ENCODE measurements at places on chromosomes 6 and 20.
A peak's percentile ranks its signal among the peaks of the same experiment; 100 is the strongest.

- DNase-seq: no peak
Observed at GRCh38 chr6:80436663-80437062, 330.2 kb downstream of the BCKDHB start.

- DNase-seq: no peak
Observed at GRCh38 chr6:71602385-71603007, 283.9 kb upstream of the RIMS1 start.

DNA sequence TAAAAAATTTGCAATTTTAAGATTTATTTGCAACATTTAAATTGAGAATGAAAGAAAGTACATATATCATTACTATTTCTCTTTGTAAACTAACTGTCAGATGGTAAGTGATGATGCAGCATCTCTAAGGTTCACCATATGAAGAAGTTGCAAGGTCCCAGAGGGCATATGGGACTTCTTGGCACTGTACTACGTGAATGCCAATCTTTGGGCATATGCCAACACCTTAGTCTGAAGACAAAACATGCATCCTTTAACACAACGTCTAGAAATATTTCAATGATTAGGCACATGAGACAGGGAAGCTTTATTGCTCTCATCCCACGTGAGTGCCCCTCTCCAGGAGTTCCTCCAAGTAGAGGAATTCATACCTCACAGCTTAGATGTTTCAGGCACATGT, 66.8 kb downstream of the CDK19 start:
- DNase-seq: no peak

GRCh38 chr20:1345030-1345755, 16.3 kb upstream of the SDCBP2 start:
- DNase-seq: no peak

DNA sequence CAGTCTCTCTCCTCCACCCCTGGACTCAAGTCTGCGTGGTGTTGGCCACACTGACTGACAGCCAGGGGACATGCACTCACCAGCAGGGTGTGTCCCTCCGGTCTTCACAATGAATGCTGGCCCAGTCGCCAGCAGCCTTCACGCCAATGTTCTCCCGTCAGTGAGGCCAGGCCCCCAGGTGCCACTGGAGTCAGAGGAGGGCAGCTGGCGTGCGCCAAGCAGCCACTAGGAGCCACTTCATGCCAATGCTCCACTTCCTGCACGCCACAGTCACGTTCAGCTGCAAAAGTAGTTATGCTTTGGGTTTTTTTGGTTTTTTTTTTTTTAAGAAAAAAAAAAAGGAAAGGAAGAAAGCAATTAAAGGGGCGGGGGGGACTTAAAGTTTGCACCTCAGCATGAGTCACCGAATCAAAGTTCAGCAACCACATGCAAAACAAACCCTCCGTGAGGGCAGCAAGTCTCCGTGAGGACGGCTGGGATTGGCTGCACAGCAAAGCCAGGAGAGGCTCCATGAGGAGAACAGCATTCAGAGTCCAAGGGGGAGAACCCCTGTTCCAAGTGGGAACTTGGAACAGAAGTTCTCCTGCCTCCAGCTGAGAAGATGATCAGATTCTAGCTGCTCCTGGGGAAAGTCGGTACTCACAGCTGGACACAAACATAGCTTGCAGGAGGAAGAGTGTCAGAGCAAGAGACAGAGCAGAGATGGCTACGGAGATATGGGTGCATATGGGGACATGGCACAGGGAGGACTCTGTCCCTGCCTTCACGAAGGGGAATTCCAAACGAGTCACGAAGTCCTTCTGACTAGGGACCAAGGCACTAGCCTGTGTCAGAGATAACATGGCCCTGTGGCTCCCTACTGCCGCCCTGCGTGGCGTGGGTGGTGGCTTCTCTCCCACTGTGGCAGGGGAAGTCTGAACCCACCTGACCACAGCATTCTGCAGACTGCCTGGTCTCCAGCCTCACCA, at the start of gene ZC3H12D:
Gene ZC3H12D, minus strand, starts transcription at position 282 of the 968 bp plus-strand sequence. CDS start 10,471 bp downstream, outside the sequence.
- DNase-seq: peak; percentile 86

- peak; percentile 87 for DNase-seq
Observed at GRCh38 chr6:169592558-169592957, 109.3 kb downstream of the WDR27 start.

- no peak for DNase-seq
Observed at GRCh38 chr6:108408861-108409260, 114.0 kb downstream of the AFG1L start.

- peak; percentile 55 for DNase-seq
Observed at GRCh38 chr6:149840345-149841075, 23.6 kb downstream of the LRP11 start.

- peak; percentile 35 for DNase-seq
Observed at GRCh38 chr6:148998704-148999103, 251.9 kb downstream of the UST start.

DNA sequence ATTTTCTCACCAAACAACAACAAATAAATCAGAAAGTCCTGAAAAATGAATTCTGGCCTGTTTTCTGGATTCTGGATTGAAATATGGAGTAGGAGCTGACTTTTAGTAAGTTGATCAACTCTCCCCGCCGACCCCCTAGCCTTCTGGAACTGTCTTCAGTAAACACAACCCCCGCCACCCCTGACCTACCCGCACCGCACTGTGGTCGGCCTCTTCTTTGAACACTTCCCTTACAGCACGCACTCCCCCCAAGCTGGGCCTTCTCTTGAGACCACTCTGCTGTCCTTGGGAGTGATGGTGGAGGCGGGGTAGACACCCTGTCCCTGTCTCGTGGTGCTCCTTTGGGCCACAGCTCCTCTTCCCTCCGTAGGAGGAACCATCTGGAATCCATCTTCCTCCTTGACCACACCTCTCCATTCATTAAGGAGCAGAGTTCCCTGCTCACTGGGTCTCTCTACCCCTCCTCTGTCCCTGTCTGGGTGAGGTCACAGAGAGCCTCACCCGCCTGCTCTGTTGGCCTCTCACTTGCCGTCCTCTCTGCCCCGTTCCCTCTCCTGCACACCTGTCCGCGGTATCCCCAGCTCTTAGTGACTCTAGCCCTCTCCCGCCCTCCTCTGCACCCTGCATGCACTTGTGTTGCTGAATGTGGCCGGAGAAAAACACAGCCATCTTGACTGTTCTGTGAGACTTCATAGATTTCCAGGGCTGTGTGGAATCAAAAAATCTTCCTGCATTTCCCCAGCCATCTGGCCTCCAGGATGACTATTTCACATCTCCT, 19.1 kb downstream of the SYNJ2 start:
- no peak for DNase-seq

DNA sequence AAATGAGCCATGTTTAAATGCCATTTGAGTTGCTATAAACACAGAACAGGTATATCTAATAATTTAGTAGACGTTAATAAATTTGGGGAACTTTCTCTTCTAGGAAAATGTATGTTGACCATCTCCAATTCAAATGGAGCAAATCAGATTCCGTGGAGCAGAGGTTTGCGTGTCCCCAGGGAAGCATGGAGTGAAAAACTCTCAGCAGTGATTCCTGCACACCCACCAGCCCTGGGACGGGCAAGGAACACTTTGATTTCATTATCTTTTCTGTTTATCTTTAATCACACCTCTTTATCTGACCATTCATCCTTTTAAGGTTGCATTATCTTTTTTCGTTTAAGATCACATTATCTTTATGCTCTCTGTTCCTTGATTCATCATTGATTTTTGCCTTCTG, 95.0 kb downstream of the RNASET2 start:
- no peak for DNase-seq

DNA sequence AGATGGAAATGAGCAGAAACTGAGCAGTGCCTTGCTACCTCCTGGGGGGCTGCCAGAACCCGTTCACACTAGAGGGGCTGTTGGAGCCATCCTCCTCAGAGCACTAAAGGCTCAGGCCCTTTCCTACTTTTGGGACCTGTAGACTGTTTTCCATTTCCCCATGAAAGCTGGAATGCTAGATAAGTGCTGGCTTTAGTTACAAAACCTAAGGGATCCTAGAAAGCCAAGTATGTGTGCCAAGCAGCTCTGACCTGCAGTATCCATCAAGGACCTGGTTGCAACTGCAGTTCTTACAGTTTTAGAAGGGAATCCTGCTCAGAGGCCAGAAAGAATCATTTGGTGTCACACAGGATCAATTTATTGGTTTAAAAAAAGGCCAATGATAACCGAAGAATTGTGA, 176.7 kb upstream of the COL21A1 start:
- no peak for DNase-seq

GRCh38 chr20:24985802-24986201, 6.7 kb downstream of the APMAP start:
- DNase-seq: no peak

DNA sequence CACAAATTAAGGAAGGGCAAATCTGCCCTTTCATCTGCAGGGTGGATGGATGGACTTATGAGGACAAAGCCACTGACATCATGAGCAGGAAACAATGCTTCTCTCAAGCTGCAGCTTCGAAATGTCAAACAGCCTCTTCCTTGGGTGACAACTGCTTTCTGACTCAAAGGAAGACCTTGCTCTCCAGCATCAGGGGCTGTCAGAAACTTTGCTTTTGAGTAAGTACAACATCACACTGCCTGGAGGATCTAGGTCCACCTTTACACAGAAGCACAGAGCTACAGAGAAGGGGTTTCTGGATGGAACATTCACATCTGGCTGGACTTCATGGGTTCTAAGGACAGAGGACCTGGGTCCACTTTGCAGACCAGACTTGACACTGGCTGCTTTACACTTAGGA, 5.9 kb downstream of the CST1 start:
- DNase-seq: no peak

DNA sequence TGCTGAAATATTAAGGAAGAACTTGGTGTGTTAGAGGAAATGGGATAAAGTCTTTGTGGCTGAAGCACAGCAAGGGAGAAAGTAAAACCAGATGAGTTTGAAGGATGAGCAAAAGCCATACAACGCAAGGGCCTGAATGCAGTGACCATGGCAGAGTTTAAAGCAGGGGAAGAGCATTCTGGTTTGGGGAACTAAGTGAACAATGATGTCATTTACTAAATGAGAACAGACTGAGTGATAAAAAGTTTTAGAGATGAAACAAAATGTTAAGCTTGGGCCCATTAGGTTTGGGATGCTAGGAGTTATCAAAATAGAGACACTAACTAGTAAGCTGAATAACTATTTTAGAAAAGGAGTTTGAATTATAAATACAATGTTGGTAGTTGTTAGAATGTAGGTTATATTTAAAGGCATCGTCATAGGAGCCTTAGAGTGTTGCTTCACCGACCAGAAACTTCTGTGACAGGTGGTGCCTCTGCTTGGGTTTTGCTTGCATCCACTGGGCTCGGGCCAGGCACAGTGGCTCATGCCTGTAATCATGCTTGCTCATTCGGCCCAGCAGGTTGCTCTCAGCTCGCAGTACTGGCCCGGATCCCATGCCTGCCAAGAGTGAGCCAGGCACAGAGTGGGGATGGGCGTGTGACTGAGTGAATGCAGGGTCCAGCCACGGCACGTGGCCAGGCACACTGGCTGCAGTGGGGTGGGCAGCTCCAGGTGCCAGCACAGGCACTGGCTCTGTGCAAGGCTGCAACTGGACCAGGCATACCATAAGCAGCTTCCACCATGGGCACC, 37.4 kb upstream of the OPRM1 start:
- DNase-seq: no peak

DNA sequence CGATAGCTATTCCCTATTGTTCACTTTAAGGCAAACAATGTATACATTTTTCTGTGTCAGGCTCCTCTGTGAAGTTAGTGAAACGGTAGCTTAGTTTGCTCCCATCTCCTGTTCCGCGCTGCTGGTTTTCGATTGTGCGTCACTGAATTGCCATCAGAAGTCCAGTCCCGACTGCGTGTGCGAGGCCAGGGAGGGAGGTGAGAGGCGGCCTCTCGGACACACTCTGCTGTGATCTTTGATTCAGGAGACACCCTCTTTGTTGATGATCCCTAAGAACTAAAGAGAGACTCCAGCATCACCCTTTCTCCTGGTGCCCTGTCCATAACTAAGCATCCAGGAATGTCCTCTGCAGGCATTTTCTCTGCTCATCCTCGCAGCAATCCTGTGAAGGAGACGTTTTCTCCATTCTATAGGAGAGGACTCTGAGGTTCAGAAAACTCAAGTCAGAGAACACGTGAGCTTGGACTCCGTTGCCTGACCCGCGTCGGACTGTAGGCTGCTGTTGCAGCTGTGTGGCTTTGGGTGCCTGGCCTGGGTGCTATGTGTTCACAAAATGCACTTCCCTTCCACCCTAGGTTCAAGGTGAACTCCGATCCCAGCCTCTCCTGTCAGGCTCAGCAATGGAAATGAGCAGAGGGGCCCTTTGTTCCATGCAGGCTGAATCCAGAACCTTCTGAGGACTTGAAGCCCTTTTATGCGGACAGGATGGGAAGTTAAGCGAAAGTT, 24.1 kb upstream of the UNC93A start:
- DNase-seq: no peak

DNA sequence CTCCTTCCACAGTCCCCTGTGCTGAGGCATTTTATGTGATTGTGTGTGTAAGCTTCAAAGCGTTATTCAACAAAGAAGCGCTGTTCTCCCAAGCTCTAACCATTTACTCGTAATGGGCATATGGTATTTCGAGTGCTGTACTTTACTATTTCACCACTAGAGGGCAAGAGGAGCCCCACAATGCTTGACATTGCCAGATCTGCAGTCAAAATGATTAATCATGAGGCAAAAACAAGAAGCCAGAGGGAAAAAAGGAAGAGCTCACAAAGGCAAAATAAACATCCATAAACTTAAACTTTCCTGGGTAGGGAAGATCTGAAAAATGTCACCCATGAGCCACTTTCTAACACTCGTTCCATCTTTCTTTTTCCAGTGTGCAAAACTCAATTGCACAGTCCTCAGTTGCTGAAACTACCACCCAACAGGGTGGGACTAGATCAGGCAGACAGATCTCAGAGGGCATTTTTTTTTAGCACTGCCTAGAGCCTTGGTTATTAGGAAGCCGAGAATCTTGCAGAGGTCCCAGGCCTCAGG, 215.0 kb upstream of the PLCB4 start:
- peak; percentile 91 for DNase-seq

GRCh38 chr6:111918825-111919224, 45.6 kb upstream of the FYN start:
- DNase-seq: peak; percentile 34

DNA sequence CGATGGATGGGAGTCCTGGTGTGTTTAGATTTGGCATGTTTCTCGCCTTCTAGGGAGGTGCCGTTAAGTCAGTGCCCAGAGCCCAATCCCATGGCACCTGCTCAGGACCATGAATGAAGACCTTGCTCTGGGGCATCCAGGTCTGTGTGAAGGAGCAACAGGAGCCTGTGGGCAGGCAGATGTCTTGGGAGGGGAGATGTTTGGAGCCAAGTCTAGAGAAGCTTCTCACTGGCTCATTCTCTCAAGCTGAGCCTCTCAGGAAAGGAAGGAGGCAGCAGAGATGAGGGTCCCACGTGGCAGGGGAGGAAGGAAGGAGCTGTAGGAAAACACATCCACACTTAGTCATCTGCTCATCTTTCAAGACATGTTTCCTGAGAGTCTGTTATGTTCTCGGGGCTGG, 9.5 kb upstream of the SIRPB1 start:
- no peak for DNase-seq
